ENCODE measurements at places on chromosomes 11 and 22.

DNA sequence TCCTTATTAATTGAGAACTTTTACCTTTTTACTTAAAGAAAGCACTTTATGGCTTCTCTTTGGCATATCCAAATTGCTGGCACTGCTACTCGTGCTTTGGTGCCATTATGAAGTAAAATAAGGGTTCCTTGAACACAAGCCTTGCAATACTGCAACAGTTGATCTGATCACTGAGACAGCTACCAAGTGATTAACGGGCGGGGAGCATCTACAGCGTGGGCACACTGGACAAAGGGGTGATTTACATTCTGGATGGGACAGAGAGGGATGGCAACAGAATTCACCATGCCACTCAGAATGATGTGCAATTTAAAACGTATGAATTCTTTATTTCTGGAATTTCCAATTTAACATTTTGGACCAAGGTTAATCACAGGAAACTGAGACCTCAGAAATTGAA lies 7.7 kb downstream of the CHRDL2 start:
- no peak for DNase-seq

- no peak for DNase-seq
These were observed 63.6 kb upstream of the PPARA start for GRCh38 chr22:46086577-46087335.

DNA sequence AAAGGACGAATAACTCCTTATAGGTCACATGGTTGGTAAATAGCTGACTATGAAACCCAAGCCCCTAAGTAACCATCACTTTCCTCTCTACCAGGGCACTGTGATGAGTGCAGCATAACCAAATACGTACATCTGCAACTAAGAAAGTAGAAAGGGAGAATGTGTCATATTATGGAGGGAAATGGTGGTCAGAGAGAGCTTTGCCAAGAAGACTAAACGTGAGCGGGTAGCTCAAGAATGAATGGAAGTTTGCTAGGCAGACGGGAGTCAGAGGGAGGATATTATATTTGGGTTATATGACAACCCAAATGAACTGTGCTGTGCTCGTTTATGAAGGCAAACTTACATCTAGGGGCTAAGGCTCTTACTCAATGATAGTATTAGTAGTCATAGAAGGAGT lies 537.3 kb downstream of the OPCML start:
- no peak for DNase-seq

GRCh38 chr22:49500942-49501395 lies 326.7 kb downstream of the BRD1 start:
- DNase-seq: no peak

- no peak for DNase-seq
These were observed 38.3 kb upstream of the GRAMD1B start for GRCh38 chr11:123391646-123392348.

- DNase-seq: no peak
These were observed 870.3 kb downstream of the TBC1D22A start for GRCh38 chr22:47632701-47633100.

DNA sequence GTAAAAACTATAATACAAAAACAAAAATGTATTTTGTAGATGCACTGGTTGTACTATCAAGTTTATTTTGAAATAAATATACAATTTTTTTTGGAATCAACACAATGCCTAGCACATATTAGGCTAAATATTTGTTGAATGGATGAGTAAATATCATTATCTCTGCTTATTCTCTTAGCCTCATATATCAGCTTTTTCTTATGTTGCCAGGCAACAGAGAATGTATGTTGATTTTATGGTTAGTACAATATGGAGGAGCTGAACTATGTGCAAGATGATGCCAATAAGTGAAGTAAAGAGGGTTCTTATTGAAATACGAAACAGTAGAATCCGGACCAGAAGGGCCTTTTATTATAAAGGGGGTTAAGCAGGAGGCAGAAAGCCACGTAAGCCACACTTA lies 94.9 kb downstream of the FAR1 start:
- no peak for DNase-seq

DNA sequence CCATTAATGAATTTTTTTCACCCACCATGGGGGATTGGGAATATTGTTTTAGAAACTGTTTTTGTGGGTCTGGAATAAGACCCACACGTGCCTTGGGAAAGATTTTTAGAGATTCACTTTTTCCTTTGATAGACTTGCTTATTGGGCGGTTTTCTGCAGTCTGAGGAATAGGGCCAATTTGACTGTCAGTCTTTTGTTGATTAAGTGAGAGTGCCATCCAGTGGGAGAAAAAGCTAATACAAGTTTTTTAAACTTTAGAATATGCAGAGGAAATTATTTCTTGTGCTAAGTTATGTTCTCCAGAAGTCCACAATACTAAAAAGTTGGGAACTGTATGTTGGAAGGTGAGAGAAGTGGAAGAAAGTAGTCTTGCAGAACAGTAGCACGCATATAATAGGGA lies 56.1 kb downstream of the PRMT3 start:
- no peak for DNase-seq

DNA sequence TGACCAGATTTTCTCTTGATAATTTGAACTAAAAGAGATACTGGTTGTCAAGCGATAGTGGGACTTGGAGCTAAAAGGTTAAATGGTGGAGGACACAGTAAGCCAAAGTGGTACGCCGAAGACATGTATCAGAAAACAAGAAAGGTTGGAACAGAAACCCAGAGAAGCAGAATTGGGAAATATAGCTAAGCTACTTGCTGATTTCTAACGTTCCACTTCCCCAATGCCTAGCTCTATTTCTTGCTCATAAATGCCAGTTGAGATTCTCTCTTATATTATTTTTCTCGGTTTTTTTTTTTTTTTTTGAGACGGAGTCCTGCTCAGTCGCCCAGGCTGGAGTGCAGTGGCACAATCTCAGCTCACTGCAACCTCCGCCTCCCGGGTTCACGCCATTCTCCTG lies 12.7 kb downstream of the TMEM41B start:
- DNase-seq: no peak

DNA sequence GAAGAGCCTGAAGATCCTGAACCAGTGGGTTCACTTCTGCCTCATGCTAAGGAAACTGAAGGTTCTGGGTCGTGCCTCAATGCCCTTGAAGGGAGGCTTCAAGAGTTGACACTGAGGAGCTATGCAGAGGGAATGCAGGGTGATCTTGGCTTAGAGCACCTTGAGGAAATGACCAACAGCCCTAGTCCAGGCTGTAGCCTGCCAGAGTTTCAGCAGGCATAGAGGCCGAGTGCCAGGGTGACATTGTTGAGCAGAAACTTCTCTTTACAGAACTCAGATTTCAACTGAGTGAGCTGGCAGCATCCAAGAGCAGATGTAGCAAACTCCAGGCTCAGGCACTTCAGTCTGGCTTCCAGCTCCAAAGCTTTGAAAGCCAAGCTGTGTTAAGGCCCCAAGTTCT lies 23.1 kb upstream of the CAPRIN1 start:
- no peak for DNase-seq

DNA sequence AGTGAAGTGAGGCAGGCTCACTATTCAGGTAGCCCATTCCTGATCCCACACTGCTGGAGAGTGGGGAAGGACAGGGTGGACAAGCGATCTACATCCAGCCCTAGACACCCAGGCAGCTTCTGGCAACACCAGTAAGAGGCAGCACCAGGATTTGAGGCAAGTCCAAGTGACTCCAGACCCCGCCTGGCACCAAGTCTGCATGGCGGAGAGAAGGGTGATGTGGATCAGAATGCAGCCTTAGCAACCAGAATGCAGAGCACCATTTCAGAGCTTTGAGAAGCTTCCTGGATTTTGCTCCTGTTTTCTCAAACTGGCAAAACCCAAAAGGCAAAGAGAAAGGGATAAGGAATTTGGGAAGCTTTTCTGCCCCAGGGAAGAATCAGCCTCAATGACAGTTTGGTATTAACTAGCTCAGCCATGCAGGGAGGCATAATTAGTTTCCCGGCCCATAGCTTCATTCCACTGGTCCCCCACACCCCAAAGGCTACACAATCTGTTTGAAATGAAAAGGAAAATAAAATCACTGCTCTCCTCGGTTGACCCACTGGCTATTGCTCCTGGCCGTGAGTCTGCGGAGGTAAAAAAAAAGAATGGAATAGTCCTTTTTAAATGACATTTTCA lies 17.3 kb downstream of the GALNT18 start:
- no peak for DNase-seq

- DNase-seq: no peak
These were observed 122.5 kb downstream of the APIP start for GRCh38 chr11:34793666-34794065.

DNA sequence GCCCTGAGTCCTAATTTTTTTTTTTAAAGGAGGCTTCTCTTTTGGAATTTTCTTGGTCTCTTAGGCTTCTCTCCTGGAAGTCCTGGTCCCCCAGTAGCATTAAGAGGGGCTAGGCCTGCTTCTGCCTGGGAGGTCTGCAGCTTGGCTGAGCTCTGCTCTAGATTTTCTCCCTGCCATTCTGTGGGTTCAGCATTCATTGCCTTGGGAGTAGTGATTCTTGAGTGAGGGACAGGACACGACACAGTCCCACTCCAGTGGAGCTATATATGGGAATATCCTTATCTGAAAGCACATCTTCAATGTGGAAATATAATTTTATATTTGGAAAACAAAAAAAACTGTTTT lies 3.7 kb downstream of the IGSF22 start:
- DNase-seq: no peak

DNA sequence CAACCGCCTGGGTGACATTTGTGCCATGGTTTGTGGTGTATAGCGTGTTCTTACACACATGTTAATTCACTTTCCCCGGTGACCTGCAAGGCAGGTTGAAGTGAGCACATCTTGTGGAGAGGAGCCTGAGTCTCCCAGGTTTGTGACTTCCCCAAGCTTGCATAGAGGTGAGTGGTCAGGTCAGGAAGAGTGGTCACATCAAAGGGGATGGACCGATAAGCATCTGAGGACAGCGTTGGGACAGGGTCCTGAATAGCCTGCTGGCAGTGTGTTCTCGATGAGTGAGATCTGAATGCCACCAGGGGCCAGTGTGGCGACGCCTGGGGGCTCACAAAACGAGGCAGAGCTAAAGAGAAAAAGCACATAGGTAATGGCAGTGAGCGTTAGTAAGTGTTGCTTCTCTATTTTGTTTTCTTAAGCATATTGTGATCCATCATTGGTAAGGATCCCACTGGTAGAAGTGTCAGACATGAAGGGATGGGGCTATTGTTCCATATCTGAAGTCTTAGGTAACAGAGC lies 154.6 kb downstream of the GRIK4 start:
- no peak for DNase-seq

DNA sequence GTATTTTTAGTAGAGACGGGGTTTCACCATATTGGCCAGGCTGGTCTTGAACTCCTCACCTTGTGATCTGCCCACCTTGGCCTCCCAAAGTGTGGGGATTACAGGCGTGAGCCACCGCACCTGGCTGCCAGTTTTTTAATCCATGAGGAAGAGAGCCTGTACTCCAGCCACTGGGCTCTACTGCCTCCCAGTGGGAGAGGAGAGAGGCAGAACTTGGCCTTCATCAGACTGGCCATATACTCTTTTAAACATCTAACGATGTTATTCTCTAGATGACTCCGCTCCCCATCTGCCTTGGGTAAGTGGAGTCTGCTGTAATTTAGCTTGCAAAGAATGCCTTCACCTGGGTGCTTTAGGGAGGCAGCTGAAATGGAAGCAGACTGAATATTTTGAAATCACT lies 34.6 kb downstream of the SLC6A5 start:
- DNase-seq: no peak

DNA sequence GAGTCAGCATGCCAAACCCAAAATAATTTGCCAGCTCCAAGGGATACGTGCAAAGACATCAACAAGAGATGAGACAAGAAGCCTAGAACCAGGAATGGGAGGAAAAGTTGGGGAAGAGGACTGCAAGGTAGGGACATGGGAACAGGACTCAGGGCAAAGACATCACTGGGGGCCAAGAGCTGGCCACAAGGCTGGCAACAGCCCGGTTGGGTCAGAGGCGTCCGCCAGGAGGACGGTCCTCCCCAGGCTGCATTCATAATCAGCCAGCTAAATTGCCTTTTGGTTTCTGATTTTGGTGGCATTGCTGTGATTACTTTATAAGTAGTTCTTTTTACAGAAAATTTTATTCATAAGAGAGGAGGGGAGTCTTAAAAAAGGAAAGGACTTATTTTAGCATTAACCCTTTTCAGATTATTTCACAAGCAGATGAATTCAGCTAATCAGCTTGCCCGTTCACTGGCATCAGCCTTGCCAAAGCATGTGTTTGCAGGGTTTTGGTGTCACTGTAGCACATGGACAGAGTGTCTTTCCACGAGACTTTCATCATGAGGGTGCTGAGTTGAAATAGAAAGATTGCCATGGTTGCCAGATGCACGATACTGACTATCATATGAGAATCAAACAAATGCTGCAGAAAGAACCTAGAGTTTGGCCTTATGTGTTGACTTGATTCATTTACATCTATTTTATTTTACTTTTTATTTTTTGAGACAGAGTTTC lies 23.2 kb upstream of the NAV2 start:
- DNase-seq: no peak

- DNase-seq: no peak
These were observed 220.8 kb downstream of the RAB38 start for GRCh38 chr11:87954476-87954875.

DNA sequence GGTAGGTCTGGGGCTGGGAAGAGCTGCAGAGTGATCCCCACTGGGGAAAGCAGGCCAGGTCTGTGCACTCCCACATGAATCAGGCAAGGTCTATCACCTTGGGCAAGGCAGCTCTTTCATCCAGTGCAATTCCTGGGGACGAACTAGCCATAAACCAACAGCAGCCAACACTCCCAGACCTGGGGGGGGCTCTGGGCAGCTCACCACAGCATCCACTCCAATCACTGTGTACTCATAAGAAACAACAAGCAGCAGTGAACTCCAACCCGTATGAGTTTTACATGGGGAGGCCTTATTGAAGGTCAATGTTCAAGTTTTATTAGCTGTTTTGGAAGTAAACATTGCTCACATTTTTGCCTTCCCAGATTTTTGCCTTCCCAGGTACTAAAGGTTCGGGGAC lies 157.4 kb upstream of the NAV2 start:
- no peak for DNase-seq

GRCh38 chr11:132245403-132246385 lies 875.3 kb downstream of the NTM start:
- DNase-seq: no peak

GRCh38 chr11:36684840-36685801 lies 87.1 kb upstream of the RAG2 start:
- DNase-seq: peak; percentile 2

DNA sequence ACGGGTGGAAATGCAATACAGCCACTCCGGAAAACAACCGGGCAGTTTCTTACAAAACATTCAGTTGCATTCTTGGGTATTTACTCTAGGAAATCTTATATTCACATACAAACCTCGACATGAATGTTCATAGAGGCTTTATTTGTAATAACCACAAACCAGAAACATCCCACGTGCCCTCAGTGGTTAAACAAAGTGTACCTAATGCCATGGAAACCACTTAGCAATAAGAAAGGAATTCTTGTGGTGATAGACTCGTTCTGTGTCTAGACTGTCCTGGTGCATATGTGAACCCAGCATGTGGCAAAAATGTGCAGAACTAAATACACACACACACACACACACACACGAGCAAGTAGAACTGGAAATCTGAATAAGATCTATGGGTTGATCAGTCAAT lies 1073.3 kb downstream of the TBC1D22A start:
- DNase-seq: no peak

DNA sequence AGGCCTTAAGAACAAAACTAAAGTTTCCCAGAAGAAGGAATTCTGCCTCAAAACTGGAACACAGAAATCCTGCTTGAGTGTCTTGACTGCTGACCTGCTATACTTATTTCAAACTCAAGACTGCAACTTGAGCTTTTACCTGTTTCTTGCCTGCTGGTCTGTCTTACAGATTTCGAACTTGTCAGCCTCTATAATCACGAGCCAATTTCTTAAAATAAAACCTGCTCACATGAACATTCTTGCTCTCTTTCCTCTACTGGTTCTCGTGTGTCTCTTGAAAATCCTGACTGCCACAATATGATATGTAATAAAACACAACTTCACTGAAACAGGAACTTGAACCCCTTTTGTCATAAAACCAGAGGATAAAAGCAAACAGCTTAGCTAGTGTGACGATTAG lies 13.9 kb downstream of the PATL1 start:
- DNase-seq: no peak

All from stimulated activated CD8-positive, alpha-beta memory T cell treated with anti-CD3 and anti-CD28 coated beads, Interleukin-15, amount 100 ng/mL, for 4 hours (primary cell).